T follicular helper cell (primary cell): ENCODE measurements at places on chromosomes 7 and 10.

- DNase-seq: no peak
These were observed 159.7 kb upstream of the YAE1 start for GRCh38 chr7:39406467-39406866.

DNA sequence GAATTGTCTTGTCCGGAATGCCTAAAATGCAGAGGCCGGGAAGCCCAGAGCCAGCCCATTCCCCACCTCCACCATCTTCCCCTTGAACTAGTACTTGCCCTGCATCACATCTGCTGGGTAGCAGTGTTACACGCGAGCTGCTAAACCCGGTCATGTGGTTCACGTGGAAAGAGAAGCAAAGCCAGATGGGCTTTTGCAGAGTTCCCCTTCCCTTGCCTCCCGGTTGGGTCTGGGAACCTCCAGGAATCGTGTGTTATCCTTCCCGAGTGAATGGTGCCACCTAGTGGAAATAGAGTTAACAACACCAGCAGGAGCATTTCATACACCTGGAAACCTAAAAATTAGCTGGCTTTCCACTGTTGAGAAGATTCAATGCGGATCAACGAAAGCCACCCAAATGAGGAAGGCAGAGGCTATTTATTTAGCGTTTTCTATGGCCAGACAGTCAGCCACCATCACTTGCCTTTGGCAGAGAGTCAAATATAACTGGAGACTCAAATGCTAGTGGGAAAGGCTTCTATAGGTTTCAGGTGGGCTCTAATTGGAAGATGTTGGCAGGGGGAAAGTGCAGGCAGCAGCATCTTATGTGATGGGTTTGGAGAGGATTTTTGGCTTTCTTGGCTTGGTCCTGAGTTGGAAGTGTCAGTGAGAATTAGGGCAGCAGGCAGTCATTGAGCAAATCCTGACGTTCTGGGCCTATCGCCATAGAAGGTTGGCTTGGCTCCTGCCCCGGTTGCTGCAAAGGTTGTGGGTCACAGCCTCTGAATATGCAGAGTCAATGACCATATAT is 12.9 kb upstream of the DENND2A start:
- DNase-seq: no peak

- no peak for DNase-seq
These were observed 8.9 kb downstream of the ZMIZ1 start for GRCh38 chr10:79077488-79078173.

GRCh38 chr10:70917635-70918034 is 29.3 kb upstream of the PCBD1 start:
- no peak for DNase-seq

DNA sequence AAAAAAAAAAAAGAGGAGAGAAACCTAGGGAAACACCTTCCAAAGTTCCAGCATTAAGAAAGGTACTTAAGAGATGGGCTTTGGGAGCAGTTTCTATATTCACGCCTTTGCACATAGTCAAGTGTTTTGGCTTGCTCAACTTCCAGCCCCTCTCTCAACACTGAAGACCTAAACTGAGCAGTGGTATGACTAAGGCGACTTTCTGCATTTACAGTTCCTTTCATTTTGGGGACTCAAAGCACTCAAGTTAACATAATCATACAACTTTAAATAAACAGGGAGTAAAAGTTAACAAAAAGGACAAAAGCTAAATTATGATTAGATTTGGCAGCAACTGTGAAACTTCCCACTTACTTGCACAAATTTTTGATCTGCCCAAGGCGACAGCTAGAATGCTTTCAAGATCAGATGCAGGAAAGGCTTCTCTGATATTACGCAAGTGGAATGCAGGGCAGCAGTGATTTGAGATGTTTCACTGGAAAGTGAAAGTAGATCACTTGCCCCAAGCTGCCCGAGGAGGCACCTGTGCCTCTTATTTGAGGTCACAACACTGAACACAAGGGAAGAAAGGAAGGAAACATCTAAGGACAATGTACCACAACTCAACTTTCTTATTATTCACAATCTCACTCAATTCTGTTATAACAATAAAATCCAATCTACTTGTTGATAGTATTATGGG is 199.5 kb downstream of the SKAP2 start:
- DNase-seq: no peak

- no peak for DNase-seq
These were observed 69.5 kb downstream of the STK17A start for GRCh38 chr7:43652364-43652763.

DNA sequence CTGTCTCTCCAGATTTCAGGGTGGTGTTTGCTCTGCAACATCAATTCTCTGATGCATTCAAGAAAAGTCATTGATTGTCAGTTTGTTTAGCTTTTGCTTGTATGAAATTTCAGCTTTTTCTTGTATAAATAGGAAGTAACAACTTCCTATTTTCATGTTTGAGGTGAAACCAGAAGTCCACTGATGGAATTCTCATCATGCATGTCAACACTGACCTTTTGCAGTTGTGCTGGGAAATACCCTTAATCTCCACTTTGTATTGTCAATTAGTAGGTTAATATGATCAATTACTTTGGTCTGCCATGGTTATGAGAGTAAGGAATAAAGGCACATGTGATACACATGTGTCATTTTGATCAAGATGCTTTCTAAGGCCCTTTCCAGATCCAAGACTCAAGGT is 208.8 kb upstream of the HPS1 start:
- DNase-seq: no peak

DNA sequence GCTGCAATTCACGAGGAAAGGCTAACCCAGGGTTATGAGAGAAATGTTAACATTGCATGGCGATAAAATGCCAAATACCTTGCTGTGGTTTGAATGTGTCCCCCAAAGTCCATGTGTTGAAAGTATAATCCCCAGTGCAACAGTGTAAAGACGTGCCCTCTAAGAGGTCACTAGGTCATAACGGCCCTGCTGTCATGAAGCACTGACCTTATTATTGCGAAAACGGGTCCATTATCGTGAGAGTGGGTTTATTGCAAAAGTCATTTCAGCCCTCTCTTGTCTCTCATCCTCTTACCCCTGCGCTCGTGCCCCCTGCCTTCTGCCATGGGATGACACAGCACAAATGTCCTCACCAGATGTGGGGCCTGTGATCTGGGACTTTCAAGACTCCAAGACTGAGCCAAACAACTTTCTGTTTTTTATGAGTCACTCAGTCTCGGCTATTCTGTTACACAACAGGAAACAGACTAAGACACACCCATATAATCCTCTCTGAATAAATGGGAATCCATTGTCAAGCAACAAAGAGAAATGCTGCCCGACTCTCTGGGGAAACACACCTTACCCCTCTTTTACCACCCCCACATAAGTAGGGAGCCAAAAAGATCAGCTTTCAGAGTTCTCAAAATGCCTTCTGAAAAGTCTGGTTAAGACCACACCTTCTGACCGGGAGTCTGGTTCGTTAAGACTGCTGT is 73.1 kb upstream of the UCN3 start:
- DNase-seq: peak; percentile 52

DNA sequence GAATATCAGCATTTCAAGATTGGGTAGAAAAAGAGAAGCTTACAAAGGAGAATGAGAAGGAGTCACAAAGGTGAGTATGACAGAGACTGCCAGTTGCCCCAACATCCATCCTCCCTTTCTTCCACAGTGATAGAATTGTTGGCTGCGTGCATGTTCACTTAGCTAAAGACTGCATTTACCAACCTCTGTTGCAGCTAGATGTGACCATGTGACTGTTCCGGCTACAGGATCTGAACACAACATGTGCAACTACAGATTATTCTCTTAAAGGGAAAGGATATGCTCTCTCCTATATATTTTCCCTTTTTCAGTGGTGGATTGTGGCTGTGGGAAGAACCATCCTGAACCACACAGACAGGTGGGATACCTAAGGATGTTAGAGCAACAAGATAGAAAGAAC is 60.5 kb upstream of the ZNRF2 start:
- DNase-seq: no peak

DNA sequence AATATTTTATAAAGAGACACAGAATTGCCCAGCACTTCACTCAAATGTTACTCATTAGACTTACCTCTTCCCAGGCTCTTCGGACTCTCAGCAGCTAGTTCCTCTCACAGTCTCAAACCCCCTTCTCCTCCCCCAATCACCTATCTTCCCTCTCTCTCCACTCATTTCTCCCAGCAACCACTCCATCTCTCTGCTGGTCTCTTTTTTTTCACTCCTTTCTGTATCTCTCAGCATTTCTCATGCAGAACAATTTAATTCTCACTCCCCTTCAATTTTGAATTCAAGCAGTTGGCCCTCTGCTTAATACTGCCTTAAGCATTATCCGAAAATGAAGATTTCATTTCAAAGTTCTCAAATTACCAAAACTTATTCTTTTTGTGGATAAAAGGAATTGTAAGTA is 34.4 kb upstream of the CAV2 start:
- no peak for DNase-seq

DNA sequence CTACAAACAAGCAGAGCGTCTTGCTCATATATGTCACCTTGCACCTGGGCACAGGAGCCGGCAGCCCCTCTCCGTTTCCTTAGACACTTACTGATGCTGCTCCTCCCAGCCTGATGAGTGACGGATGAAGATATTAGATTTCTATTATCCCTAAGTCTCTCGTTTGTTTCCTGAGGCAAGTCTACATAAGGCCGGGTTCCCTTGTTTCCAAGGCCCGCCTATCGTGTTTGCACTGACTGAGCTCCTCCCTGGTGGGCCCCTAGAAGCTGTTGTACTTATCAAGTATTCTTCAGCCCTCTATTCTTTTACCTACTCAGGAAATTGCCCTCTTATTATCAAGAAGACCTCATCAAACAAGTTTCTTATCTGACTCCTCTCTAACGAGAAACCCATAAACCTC is 18.5 kb downstream of the SH3PXD2A start:
- no peak for DNase-seq

DNA sequence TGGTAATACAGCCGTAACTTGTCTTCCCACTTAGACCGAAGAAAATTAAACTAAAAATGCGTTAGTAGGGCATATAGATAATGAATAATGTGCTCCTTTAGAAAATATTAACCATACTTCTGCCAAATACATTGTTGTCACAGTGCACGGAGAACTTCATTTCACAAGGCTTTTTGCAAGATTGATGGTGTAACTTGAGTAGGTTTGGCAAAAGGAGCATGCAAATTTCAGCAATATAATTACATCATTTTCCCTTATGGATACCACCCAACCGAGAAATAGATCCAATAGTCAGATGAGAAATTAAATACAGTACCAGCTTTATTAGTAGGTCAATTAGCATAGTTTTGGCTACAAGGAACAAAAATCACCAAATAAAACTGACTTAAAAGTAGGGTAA is 792.6 kb upstream of the C7orf33 start:
- no peak for DNase-seq

DNA sequence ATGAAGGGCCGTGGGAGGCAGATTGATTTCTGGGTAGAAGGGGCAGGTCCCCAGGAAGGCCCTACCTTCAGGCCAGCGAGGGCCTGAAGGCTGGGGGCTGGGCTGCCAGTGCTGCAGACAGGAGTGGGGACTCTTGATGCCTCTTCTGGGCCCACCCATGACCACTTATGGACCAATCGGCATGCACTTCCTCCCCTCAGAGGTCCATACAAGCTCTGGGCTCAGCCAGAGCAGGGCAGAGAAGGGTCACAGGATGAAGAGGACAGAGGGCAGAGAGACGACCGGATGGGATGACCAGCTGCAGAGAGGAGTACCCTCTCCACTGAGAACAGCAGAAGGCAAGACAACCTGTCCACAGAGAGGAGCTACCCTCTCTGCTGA is 120.1 kb downstream of the DYNC2I1 start:
- no peak for DNase-seq

GRCh38 chr10:60123668-60124067 is 217.3 kb upstream of the CCDC6 start:
- no peak for DNase-seq

DNA sequence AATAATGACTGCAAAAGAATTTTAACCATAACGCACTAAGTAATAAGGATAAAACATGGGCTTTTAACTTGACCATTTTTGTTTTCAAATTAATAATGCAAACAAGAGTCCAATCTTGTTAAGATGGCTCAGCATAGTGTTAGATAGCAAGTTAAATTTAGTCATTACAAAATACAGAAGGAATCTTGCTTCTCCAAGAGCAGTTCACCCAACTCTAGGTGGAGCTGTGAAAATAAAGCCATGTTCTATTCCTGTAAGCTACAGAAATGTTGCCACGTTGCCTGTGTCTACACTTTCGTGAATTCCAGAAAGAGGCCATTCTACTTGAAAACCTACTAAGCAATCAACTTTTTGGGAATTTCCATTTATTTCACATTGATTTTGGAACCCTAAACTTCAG is 191.9 kb downstream of the SFMBT2 start:
- DNase-seq: no peak

DNA sequence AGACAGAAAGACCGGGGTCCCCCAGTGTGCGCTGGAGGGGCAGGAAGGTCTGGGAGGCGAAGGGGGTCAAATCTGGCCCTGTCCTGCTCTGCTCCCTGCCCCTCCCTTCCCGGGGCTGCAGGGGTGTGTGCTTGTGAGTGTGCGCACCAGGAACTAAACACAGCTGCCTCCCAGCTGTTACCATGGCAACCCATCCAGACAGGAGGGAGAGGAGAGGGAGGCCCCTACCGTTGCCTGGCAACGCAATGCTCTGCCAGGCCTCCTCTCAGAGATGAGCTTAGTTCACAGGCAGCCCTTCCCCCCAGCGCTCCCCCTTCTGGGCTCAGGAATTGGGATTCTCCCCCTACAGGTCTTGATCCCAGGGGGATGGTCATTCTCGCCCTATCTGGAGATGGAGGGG is 6.1 kb downstream of the NYAP1 start:
- DNase-seq: peak; percentile 47

GRCh38 chr7:108010377-108010776 is 7.4 kb upstream of the LAMB1 start:
- DNase-seq: no peak

DNA sequence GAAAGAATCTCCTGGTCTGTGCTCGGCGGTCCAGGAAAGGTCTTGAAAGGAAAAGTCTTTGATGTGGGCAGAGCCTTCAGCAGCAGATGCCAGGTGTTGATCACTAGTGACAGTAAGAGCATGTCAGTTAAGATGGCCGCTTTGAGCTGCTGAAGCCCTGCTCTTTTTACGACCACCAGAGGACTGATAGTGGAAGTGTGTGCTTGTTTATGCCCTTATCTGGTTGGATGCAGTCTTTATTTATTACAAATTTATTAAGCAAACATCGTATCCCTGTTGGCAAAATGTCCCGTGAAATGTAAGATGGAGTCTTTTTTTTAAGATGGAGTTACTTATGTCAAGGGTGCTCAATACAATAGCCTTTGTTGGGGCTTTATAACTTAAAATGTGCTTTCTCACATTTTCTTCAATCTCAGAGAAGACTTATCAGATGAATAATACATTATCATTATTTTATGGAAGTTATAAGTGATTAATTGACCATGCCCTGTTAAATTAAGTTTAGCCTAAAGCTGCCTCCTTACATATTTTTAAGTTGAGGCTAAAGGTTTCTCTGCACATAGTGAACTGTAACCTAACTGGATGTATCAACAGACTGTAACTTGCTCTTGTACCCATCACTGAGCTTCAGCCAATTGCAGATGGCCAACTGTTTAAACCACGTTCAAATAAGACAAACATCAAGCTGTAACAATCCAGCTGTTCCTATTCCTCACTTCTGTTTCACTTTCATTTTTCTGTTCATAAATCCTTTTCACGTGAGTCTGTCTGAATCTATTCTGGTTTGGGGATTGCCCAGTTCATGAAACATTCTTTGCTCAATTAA is 97.4 kb upstream of the PIK3CG start:
- DNase-seq: no peak
